ENCODE measurements at places on chromosomes 4 and X.

DNA sequence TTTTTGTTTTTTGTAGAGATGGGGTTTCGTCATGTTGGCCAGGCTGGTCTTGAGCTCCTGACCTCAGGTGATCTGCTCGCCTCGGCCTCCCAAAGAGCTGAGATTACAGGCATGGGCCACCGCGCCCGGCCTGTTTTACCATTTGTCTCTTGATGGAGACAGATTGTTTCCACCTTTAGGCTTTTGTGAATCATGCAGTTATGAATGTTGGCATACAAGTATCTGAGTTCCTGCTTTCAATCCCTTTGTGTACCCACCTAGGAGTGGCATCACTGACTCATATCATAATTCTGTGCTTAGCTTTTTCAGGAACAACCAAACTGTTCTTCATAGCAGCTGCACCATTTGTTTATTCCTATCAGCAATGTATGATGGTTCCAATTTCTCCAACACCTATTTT, 20.2 kb upstream of the MGST2 start:
- DNase-seq, result no peak

GRCh38 chrX:85037114-85037513, 33.4 kb downstream of the APOOL start:
- DNase-seq, result no peak

DNA sequence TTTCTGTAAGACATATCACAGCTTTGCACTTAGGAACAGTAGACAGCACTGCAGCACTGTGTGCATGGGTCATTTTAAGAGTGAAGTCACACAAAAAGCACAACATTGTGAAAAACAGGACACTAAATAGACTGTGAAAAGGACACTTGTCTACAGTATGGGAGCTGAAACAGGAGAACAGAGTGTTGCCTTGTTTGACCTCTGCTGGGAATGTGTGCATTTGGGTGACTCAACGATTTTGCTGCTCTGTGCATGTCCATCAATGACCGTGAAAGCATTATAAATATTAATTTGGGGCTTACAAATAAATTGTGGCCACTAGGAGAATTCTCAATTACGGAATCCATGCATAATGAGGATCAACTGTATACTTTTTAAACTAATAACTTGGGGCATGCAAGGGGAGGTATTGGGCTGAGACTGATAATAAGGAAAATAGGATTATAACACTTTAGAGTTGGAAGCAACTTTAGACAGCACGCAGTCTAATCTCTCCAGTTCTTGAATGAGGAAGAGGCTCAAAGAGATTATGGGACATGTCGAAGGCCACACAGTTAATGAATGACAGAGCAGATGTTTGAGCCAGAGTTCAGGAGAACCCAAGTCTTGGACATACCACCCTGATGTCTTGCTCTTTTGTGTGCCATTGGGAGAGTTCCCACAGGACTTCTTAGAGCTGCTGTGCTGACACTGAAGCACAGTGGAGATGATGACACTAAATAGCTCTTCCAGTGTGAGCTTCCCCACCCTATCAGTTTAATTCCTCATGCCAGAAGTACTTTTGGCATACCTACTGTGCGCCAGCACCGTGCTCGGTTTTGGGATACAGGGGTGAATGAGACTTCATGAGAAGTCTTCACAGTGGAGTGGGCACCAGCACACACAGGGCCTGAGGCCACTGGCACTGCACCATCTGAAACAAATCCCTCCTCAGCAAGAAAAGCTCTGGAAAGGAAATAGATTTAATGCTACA, 79.3 kb downstream of the FRAS1 start:
- no peak for DNase-seq

- no peak for DNase-seq
Measured at GRCh38 chr4:159134429-159134828, 31.6 kb downstream of the RAPGEF2 start.

GRCh38 chr4:24802648-24803047, 7.3 kb downstream of the SOD3 start:
- no peak for DNase-seq

GRCh38 chrX:20393944-20394343, 127.2 kb upstream of the RPS6KA3 start:
- no peak for DNase-seq

- DNase-seq, result no peak
Measured at GRCh38 chr4:139275281-139275735, 4.7 kb downstream of the MGARP start.
